ENCODE measurements at places on chromosomes 11 and 22.
A peak's percentile ranks its signal among the peaks of the same experiment; 100 is the strongest.

- no peak for DNase-seq
These were observed 152.5 kb upstream of the NAV2 start for GRCh38 chr11:19560156-19560555.

- DNase-seq = no peak
These were observed 37.1 kb downstream of the DENND5A start for GRCh38 chr11:9228091-9228490.

DNA sequence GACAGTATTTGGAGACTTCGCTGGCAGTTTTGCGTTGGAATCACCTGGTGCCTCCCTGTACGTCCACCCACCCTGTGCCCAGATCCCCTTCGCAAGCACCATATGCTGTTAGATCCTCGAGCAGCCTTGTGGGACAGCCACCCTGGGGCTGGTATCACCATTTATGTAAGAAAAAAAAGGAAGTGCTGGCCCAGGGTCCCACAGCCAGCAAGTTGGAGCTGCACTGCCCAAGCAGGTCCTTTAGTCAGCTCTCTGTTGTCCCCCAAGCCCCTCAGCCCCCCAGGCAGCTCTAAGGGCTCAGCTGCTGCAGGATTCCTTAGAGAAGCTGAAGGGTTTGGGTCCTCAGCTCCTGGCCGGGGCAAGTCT is 80.3 kb downstream of the FBLN1 start:
- no peak for DNase-seq

- no peak for DNase-seq
These were observed 26.5 kb downstream of the CTNND1 start for GRCh38 chr11:57787920-57788702.

GRCh38 chr22:32016081-32016480 is 27.0 kb upstream of the SLC5A1 start:
- DNase-seq = no peak

- no peak for DNase-seq
These were observed 92.0 kb downstream of the SLC17A6 start for GRCh38 chr11:22430141-22430541.

- no peak for DNase-seq
These were observed 7.2 kb downstream of the OSBP2 start for GRCh38 chr22:30701872-30702271.

DNA sequence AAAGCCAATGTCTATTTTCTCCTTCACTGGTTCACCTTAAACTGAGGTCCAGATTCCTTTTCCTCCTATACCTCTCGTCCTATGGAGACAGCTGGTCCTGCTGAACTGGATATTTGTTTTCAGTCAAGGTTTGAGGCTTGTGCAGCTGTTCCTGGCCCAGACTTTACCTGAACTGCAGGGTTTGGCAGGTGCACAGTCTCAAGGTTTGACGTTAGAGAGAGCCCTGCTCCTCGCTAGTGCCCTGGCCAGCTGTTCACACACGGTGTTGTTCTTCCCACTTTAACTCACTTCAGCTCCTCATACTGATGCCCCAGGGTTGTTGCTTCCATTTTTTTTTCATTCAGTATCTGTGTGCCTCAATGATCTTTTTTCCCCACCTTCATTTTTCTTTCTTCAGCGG is 74.0 kb upstream of the TTC12 start:
- no peak for DNase-seq

GRCh38 chr11:21794306-21794705 is 398.6 kb upstream of the ANO5 start:
- DNase-seq = no peak

DNA sequence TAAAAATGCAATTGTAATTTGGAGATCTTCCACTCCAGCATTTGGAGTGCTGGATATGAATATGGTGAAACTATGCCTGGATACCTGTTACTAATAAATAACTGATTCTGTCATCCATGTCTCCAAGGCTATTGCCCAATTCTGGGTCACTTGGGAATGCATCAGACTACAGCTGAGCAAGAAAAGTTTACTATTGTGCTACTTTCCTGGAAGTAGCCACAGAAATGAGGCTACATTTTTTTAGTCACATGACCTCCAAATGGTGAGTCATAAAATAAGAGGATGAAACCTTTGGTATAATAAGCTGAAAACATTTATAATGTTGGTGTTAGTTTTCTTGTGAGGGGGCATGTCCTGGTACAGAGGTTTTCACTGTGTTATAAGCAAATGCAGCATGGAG is 44.4 kb downstream of the DCDC1 start:
- no peak for DNase-seq

- no peak for DNase-seq
These were observed 9.7 kb upstream of the STK33 start for GRCh38 chr11:8603696-8604077.

DNA sequence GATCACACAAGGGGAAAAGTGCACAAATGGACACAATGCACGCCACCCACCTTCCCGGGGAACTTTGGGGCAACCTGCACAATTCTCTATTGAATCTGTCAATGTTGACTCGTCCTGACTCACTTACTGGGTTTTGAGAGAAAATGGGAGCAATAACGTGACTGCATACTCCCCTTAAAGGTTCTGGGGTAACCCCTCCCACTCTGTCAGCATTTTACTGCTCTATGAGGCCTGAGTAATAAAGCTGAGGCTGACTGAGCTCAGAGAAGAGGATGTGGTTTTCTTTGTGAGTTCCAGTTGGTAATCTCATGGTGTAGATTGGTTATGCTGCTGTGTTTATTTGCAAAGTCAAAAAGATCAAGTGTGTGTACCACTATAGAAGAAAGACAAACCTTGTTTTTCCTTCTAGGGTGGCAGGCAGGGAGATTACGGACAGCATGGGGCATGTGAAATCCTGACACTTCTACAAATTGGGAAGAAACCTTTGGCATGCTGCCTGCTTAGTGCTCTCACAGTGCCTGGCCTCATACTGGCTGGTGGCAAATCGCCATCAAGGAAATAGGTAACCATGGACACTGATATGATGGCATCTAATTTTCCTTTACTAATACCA is 16.1 kb upstream of the APOA1 start:
- no peak for DNase-seq

- no peak for DNase-seq
These were observed 8.0 kb upstream of the CHST1 start for GRCh38 chr11:45673441-45673840.

DNA sequence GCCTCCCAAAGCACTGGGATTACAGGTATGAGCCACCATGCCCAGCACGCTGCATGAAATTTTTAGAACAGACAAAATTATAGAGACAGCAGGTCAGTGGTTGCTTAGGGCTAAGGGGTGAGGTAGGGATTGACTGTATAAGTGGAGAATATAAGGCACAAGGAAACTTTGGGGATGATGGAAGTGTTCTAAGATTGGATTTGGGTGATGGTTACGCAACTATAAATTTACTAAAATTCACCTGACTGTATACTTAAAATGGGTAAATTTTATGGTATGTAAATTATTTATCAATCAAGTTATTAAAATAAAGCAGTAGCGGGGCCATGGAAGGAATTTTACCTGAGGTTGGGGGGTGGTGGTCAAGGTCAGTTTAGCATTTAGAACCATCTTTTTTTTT is 16.4 kb upstream of the POLD3 start:
- no peak for DNase-seq

DNA sequence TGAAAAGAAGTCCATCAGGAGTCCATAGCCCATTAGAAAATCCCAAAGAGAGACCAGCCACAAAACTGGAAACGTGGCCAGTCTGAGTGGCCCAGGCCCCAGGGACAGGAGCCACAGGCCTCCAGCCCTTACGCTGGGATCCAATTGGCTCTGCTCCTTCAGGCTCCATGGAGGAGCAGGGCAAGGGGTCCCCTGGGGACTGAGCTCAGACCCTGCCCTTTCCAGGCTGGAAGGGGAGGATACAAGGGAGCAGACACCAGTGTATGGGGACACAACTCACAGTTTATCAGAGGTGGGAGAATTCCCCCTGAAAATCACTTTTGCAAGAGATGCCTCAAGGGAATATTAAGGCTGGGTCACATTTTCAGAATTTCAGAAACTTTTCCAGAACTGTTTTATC is 227.5 kb downstream of the NTM start:
- no peak for DNase-seq

DNA sequence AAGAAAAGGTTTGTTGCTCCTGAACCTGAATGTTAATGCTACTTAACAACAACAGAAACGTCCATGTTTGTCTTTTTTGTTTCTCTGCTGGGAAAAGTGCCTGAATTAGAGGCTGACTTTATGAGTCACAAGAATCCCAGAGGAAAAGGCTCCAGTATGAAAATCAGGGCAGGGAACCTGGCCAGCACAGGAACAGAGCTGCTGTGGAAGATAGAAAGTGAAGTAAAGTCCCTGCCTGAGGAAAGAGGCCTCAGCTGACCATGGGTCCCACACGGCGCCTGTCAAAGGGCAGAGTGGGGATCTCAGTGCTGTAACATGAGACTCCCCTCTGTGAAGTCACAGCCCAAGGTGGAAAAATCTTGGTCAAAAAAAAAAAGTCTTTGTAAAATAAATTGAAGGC is 632.3 kb upstream of the CCDC90B start:
- DNase-seq = no peak

DNA sequence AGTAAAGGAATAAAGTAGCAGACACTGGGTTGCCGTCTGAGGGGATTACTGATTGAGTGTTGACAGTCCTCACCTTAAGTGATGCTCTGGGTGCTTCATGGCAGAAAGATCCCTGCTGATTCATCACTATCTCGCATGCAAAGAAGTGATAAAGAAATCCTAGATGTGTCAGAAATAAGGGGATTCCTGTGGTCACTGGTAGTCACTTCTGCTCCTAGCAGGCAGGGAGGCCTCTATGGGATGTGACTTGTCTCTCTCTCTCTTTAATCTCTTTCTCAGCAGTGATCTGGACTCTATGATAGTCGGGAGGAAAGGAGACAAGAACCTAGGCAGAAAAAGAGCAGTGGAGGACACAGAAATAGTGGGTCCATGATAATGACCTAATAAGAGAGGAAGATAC is 30.9 kb upstream of the OR56A1 start:
- DNase-seq = no peak

- DNase-seq = no peak
These were observed 2.9 kb downstream of the RPL3 start for GRCh38 chr22:39316440-39317083.

GRCh38 chr11:17386331-17387084 is 2.0 kb downstream of the KCNJ11 start:
- peak; percentile 72 for DNase-seq

DNA sequence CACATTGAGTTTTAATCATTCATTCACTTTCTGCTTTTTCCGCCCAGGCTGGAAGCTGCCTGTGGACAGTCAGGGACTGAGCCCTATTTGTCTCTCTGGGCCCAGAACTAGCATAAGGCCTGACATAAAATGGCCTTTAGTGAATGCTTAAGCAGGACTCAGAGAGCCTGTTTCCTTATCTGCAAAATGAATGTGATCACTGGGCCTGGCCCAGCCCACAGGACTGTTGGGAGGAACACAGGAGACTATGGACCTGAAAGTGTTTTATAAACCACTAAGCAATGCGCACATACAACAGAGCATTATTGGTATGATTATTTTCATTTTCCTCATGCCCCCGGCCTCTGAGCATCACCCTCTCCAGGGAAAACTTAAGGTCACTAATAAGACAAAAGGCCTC is 3.9 kb upstream of the MYH9 start:
- DNase-seq = no peak

GRCh38 chr11:95156133-95156721 is 66.6 kb downstream of the ENDOD1 start:
- no peak for DNase-seq

DNA sequence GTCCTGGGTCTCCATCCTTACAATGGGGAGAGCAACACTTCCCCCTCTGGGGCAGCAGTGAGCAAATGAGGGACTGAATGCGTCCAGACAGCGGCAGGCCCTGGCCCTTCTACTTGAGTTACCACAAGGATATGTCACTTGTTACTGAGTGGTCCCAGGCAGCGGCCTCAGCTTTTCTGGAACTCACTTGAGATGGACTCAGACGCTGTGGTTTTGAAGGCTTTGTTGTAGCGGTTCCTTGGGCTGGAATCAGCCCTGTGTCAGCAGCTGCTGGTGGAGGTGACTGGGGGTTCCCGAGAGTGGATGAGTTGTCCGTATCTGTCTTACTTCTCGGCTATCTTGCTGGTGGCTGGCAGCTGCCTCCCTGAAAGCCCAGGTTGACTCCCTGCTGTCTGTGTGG is 77.0 kb downstream of the MICAL2 start:
- DNase-seq = no peak

Measured in 8988T (cell line).